ENCODE measurements at places on chromosomes 6 and 20. TPM values are rescaled to one million over a fixed set of nuclear protein-coding genes. Genes with fewer than 3 reads are reported as not detected.

- DNase-seq, result no peak
Measured at GRCh38 chr6:22367346-22367745, 70.5 kb upstream of the PRL start.

DNA sequence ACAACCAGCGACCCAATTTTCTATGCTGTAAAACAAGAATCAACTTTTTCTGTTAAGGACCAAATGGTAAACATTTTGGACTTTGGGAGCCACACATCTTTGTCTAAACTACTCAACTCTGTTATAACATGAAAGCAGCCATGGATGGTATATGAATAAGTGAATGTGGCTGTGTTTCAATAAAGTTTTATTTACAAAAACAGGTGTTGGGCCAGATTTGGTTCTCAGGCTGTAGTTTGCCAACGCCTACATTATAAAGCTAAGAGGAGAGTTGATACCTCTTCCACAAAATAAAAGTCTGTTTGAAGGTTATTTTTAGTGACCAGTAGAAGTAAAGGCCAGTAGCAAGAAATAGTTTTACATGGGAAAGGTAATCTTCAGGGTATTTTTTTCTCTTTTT is 60.4 kb upstream of the SDHAF4 start:
- no peak for DNase-seq

DNA sequence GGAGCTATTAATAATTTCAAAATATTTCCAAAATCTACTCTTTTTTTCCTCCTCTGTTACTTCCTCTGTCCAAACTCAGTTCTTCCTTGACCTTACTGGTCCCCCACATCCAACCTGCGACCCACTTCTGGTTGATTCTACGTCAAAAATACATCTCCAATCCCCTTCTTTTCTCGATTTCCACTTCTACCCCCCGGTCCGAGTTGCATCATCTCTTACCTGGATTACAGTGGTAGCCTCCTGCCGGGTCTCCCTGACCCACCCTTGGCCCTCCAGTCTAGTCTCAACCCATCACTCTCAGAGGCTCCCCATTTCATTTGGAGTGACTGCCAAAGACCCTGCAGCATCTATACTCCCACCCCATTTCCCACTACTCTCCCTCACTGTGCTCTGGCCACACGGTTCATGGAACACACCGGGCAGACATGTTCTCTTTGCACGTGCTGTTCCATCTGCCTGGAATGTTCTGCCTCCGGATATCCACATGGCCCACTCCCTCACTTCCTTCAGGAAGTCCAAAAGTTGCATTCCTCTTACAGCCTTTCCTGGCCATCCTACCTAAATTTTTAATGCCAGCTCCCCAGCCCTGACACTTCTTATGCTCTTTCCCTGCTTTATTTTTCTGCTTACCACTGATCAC is 6.1 kb upstream of the CCND3 start:
- no peak for DNase-seq

- DNase-seq, result no peak
Measured at GRCh38 chr20:40617594-40617993, 71.4 kb downstream of the MAFB start.

Gene KIF16B
- total RNA-seq, result 15.7 TPM

- DNase-seq, result peak; percentile 82
Measured at GRCh38 chr6:30730601-30731435, 10.7 kb downstream of the TUBB start.

- DNase-seq, result no peak
Measured at GRCh38 chr6:163291622-163292021, 122.9 kb upstream of the QKI start.

DNA sequence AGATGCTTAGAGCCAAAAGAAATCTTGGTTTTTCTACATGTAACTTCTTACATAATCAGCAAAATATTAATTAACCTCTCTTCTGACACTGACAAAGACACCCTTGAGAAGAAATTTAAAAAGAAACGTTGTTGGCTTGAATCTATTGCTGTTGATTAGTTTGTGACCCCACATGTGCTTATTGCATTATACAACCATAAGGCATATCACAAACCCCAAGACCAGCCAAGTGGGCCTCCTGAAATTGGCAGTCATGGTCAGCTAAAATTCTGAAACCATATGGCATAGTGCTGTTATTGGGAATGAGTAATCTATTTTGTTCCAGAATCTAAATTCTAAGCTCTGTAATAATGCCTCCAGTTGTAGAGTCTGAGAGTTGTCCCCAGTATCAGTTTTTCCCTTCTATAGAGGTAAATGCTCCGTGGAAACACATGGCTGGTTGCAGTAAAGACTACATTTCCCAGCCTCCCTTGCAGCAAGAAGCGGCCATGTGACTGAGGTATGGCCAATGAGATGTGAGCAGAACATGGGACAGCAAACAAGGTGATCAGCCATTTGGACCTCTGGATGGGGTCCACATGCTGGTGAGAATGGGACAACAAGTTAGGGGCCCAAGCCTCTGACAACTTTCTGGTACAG is 42.3 kb upstream of the PTPN1 start:
- no peak for DNase-seq

GRCh38 chr6:72955666-72956065 is 269.6 kb downstream of the KHDC1L start:
- DNase-seq, result no peak

Gene STMN3
- 4.2 TPM for total RNA-seq

DNA sequence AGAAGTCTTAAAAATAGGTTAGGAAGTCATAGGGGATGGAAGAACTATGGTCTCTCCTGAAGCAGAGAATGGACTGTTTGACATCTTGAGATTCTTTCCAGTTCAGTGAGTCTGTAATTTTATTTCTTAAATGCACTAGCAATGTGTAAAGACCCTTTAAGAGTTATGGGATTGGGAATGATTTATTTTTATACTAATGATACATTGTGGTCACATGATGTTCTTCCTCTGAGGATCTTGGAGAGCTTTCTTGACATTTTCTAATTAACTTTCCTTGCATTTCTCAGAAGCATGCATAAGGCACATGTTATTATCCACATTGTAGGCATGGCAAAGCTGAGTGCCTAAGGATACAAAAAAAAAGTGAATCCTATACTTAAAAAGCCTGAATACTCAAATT is 507.6 kb upstream of the NRSN1 start:
- DNase-seq, result no peak

DNA sequence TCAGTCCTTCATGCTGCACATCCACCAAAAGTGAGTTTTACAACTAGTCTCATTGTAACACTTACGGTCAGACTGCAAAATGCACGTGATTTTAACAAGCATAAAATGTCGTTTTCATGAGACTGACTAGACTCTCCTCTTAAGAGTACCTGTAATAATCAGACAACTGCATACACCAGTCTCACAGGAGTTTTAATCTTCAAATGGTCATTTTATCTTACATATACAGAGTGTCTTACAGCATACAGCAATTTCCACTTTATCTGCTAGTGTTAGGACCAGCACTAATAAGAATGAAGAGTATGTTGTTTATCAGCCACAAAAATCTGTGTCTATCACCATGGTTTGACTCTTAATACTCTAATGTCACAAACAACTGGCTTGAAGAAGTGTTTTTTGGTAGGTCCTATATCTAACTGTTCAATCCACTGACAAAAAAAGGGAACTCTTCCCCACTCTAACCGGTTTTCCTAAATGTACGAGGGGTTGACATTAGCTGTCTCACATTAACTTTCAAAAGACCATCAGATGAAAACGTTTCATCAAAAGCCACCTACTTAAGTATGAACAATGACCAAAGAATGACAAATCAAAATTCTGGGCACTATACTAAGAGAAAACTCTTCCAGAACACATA is 1.5 kb upstream of the ASF1A start:
- DNase-seq, result no peak

DNA sequence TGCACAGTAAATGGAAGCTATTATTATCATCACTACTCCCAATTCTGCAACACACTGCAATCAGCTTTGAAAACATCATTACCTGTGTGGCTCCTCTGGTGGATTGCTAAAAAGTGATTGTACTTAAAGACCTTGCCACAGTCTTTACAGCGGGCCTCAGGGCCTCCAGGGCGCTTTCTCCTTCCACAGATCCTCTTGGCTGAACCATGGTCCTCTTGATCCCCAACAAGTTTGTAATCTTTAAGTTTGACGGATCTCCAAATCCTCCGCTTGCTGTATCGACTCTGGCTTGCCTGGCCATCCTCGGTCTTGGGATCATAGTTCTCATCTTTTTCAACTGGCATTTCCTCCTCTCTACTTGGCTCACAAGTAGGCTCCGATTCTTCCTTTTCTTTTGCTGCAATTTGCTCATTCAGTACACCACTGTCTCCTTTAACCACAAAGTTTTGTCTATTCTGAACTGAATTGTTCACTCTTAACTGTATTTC is 2.0 kb downstream of the ZBTB24 start:
- DNase-seq, result no peak

GRCh38 chr6:149950423-149950822 is 8.6 kb downstream of the ULBP2 start:
- DNase-seq, result no peak

DNA sequence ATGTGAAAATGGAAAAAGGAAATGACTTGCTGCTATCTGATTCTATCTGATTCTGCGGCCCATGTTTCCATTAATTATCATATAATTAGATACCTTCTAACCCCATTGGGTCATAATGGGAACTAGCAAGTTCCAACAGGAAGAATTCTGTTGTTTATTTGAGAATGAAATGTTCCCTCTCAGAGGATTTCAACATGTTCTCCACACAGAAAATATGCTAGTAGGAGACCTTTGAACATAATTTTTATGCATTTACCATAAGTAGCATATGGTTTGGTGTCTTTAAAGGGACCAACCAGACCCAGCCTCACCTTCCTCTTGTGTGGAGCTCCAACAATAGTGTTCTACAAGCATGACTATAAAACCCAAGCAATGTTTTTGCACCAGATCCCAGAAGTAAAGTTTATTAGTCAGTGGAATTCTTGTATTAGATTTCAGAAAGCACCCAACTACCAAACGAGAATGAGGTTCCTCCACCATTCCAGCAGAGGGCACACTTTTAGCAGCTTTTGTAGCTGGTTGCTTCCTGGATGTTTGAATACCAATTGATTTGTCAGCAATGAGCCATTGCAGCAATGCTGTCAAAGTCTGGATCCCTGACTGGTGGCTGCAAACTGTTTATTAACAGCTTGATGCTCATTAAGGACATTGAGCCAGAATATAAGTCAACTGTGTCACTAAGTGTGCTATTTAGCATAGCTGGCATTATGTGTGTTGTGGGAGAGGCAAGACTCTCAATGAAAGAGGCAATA is 143.6 kb upstream of the GJE1 start:
- no peak for DNase-seq

Gene MARCKS
- total RNA-seq, result 23.3 TPM

Gene TSPYL4
- total RNA-seq, result 30.5 TPM

GRCh38 chr6:53930330-53930729 is 135.5 kb downstream of the LRRC1 start:
- no peak for DNase-seq

DNA sequence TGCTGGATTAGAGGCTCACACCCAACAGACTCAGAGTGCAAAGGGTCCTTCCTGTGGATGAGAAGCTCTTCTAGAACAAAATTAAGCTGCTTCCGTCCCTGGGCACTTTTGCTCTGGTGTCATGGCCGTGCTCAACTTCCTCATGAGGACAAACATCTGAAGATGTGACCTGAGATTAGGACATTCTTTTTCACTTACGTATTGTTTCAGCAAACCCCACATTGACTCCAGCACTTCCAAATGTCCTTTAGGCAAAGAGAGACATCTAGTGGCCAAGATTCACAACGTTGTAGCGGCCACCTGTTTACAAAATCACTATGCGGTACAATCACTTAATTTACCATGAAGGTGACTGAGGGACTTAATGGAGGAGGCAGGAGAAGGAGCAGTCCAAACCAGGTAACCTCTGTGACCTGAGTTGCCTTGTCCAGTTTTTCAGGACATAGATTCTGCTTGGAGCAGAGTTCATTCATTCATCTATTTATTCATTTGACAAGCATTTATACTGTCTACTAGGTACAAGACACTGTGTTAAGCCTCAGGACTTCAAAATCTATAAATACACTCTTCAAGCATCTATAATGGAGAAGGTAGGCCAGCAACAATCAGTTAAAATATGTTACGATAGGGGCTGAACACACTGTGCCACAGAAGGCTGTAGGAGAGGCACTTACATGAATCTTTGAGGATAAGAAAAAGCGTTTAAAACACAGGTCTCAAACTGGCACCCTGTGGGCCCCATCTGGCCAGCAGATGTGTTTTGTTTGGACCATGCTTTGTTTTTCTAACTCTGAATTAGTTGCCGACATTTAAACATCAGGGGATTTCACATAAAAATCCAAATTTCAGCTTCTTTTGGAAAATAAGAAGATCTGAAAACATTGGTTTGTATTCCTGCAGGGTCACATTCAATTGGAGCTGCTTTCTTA is 5.6 kb upstream of the ADGRF1 start:
- peak; percentile 48 for DNase-seq

DNA sequence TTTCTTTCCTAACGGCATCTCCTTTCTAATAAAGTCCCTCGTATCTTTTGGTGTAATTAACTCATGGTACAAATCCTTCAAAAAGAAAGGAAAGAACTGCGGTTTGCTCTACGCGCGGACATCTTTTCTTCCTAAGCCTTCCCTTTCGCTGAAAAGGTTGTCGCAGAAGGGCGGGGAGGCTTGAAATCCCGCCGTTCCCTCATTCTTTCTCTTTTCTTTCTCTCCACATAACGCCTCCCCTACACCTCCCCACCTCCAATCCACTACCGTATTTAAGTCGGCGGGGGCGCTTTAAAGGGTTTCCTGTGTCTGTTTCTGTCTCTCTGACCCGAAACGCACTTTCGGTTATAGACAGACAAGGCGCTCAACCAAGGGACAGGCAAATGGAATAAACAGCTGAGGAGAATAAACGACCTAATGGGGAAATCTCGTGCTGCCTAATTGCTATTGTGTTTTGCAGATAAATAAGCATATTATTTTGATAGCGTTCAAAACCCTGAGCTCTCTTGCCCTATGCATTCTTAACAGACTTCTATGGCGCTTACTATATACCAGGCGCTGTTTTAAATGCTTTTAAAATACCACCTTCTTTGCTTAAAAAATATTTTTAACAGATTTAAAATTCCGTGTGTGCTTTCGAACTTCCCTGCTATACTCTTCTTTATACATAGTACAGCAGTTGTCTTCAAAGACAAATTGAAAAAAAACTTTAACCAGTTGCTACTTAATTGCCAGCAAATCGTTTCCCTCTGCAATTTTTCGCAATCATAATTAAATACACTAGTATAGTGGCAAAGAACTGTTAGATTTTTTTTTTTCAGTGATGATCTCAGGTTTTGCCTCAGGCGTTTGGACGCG is 2.5 kb upstream of the HEY2 start:
- DNase-seq, result peak; percentile 66

DNA sequence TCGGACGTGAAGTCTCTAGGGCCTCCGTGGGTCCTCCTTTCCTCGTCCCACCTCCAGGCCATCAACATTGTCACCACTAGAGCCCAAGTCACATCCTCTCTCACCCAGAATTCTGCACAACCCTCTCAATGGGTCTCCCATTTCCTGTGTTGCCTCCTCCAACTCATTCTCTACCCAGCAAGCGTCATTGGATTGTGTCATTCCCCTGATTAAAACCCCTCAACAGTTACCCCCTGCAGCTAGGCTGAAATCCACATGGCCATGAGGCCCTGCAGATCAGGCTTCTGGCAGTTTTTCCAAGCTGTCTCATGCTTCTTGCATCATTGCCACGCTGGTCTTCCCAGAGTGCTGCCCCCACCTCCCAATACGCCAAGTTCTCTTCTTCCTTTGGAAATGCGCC is 12.9 kb upstream of the FAM210B start:
- no peak for DNase-seq

- no peak for DNase-seq
Measured at GRCh38 chr20:61964675-61965605, 100.7 kb downstream of the TAF4 start.

Data from heart left ventricle (tissue), 16 donors.